ENCODE measurements at places on chromosomes 12 and 14.

GRCh38 chr14:55851301-55851700 is 266.9 kb upstream of the PELI2 start:
- no peak for DNase-seq

DNA sequence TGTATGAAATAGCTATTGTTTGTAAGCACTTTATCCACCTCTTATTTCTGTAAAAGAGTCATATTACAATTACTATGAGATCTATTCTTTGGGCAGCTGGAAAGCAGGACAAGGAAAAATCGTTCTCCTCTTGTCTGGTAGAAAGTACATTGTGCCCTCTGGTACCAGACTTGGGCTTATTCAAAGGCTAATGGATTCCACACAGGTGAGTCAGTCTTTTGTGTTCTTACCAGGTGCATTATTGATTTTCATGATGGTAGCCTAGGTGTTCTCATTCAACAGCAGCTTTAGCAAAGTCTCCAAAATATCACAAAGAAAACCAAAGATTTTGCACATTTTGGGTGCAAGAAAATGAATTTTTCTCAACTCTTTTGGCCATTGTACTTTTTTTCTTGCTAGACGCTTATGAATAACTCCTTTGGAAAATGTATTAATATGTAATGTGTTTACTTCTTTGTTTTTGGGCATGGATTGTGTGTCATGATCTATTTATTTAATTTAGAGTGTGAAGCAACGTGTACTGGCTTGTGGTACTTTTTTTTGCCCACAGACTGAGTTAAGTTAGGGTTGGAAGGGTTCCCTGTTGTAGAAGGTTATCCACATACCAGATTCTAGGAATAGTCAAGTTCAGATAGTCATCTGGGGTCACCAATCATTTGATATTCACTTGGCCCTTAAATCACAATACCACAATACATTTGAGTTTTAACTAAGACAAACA is 26.2 kb downstream of the MNAT1 start:
- no peak for DNase-seq

- DNase-seq: no peak
Observed at GRCh38 chr14:68939893-68940613, 39.0 kb downstream of the ACTN1 start.

- no peak for DNase-seq
Observed at GRCh38 chr12:30754383-30754749, 385 bp downstream of the CAPRIN2 start.

DNA sequence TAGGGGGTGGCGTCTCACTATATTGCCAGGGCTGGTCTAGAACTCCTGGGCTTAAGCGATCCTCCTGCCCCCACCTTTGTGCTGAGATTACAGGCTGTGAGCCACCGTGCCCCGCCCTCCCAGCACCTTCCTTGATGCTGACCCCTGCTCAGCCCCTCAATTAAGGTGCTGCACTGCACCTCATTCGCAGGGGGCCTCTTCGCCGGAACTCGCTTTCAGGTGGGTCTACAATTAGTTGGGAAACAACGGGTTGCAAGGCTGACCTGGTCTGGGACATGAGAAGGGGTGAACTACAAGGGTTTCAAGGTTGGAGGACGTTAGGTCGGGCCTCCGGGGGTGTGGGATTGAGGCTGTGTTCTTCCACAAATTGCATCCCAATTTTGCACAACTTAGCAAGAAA is 1.2 kb upstream of the NOP2 start:
- no peak for DNase-seq

GRCh38 chr14:49196327-49196726 is 389.9 kb downstream of the RPS29 start:
- no peak for DNase-seq
